Neural cell (in vitro differentiated cells): ENCODE measurements at places on chromosomes 12 and 14. TPM values are rescaled to one million over a fixed set of nuclear protein-coding genes. Genes with fewer than 3 reads are reported as not detected.

ACOT4 gene
- 1.1 TPM in 1 of 2 replicates, not detected in the other for polyA plus RNA-seq

SDR9C7 gene
- 0.63 TPM in 1 of 2 replicates, not detected in the other for polyA plus RNA-seq

CDKN3 gene
- 0.94 and 5.9 TPM in 2 replicates for polyA plus RNA-seq

SLC39A2 gene
- polyA plus RNA-seq: not detected in 2 replicates

ASPG gene
- polyA plus RNA-seq: 0.16 and 1.4 TPM in 2 replicates

GLS2 gene
- polyA plus RNA-seq: 7.4 and 10.5 TPM in 2 replicates

GOLGA5 gene
- 34.6 and 35.7 TPM in 2 replicates for polyA plus RNA-seq

CISTR gene
- not detected in 2 replicates for polyA plus RNA-seq

NGB gene
- polyA plus RNA-seq: 0.87 and 2.5 TPM in 2 replicates

LTB4R gene
- 4.3 and 5.2 TPM in 2 replicates for polyA plus RNA-seq

WBP11 gene
- 11.2 and 12.9 TPM in 2 replicates for polyA plus RNA-seq

GALNT16 gene
- 23.8 and 25.2 TPM in 2 replicates for polyA plus RNA-seq

RIMBP2 gene
- 14.6 and 18.9 TPM in 2 replicates for polyA plus RNA-seq
